ENCODE measurements at places on chromosomes 16 and 17.

- DNase-seq, result no peak
These were observed 160.8 kb downstream of the CA10 start for GRCh38 chr17:51997723-51998122.

- no peak for DNase-seq
These were observed 87.5 kb downstream of the ASIC2 start for GRCh38 chr17:33205552-33205951.

GRCh38 chr16:85707528-85708095 lies 18.9 kb upstream of the GINS2 start:
- DNase-seq, result no peak

GRCh38 chr17:82281076-82281475 lies 7.6 kb upstream of the CSNK1D start:
- DNase-seq, result no peak

GRCh38 chr17:63694229-63694949 lies 5.5 kb downstream of the LIMD2 start:
- no peak for DNase-seq

- DNase-seq, result no peak
These were observed 27.1 kb upstream of the DBNDD1 start for GRCh38 chr16:90046122-90046970.

- no peak for DNase-seq
These were observed 18.8 kb upstream of the MMD start for GRCh38 chr17:55440391-55440790.

Measured in brain pericyte (primary cell).